T-helper 9 cell (primary cell): ENCODE measurements at places on chromosomes 1 and 21.

GRCh38 chr1:82704393-82704792, 903.7 kb downstream of the ADGRL2 start:
- DNase-seq: no peak

DNA sequence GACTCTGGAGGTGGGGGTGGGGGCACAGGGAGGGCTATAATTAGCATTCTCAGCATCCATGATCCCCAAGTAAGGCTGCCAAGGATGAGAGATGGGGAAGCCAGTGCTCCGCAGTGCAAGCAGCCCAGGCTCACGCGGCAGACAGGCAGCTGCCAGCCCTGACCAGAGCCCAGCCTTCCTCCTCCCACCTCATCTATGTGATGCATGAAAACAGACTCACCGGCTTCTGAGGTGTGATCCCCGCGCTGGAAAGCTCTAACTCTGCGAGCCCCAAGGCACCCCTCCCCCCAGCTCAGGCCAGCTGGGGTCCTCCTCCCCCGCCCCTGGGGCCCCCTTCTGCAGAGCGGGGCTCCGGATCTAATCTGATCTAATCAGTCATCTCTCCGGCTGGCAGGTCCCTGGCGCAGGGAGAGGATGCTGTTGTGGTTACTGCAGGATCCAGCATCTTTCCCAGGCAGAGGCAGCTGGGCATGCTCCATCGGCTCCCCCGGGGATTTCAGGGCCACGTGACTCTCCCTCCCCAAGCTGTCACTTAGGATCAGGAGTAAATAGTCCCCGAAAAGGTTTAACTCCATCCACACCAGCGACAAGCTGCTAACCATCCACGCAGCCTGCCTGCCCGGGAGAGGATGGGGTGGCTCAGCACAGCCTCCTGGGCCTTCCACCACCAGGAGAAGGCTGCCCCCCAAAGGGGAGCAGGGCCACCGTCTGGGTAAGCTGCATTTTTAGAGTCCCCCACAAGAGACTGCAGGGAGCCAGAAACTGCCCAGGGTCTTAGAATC, at the start of gene PLEKHA6:
PLEKHA6 (minus strand) TSS at position 456 of the 782 bp plus-strand sequence. CDS start 86,202 bp downstream, outside the sequence.
- no peak for DNase-seq

GRCh38 chr1:76669624-76670315, 197.5 kb upstream of the ST6GALNAC5 start:
- no peak for DNase-seq

GRCh38 chr1:63982201-63982600, 208.4 kb downstream of the ROR1 start:
- no peak for DNase-seq

DNA sequence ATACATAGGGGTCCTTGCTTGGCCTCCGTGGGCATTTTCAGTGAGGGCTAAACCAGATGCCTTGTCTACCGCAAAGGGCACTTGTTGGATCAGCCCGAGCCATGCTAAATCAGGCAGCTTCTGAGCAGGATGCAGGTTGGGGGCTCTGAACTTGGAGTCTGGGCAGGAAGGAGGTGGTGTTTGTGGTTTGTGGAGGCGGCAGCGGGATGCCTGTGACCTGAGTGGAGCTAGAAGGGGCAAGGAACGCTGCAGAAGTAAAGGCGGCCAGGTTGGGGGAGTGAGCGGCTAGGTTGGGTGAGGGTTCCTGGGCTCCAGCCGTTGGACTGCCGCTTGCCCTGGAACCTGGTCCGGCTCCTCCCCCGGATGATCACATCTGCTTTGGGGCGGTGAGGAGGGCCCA, 183.9 kb downstream of the CAMTA1 start:
- DNase-seq: no peak

DNA sequence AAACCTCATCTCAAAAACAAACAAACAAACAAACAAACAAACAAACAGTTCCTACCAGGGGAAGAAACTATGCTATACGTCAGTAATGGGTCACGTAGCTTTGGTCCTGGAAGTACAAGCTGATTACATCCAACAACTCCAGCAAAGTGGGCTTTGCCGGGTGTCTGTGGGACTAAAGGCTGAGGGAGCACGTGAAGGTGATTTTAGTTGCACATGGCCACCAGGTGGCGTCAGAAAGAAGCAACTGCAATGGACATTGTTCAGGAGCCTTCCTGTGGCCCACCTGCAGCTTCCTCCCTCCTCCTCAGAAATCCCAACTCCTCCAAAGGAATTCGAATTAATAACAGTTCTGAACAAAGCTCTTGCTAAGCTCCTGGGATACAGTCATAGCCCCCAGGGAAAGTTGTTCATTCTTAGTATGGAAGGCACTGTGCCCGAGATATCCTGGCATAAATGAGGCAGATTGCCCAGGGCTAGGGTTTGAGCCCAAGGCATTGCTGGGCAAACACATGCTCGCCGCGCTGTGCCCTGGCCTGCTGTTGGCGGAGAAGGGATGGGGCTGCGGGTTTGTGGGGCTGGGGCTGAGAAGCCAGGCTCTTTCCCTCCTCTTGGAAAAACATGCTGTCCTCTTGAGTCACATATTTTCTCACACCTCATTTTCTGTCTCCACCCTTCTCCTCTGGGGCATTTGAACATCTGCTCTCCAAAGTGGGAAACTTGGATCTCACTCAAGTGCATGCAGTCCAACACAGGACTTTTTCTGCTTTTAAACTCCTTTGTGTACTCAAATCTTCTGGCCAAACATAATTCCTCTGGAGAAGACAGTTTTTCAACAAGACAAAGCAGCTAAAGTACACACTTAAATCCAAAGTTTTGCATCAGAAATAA, 28.6 kb downstream of the AKNAD1 start:
- DNase-seq: peak; percentile 66

- DNase-seq: no peak
These were observed 7.8 kb upstream of the LRRC52 start for GRCh38 chr1:165536016-165536415.

GRCh38 chr1:65904681-65905083, 112.0 kb downstream of the PDE4B start:
- DNase-seq: no peak

- no peak for DNase-seq
These were observed 76.4 kb upstream of the PRMT6 start for GRCh38 chr1:106980121-106980520.

- DNase-seq: no peak
These were observed 65.5 kb downstream of the ERI3 start for GRCh38 chr1:44289530-44289929.

- DNase-seq: no peak
These were observed 108.7 kb upstream of the SYT6 start for GRCh38 chr1:114262337-114262736.

GRCh38 chr1:26142159-26142558, 16.7 kb upstream of the FAM110D start:
- no peak for DNase-seq

GRCh38 chr21:41481191-41481590, 26.8 kb downstream of the TMPRSS2 start:
- DNase-seq: no peak

DNA sequence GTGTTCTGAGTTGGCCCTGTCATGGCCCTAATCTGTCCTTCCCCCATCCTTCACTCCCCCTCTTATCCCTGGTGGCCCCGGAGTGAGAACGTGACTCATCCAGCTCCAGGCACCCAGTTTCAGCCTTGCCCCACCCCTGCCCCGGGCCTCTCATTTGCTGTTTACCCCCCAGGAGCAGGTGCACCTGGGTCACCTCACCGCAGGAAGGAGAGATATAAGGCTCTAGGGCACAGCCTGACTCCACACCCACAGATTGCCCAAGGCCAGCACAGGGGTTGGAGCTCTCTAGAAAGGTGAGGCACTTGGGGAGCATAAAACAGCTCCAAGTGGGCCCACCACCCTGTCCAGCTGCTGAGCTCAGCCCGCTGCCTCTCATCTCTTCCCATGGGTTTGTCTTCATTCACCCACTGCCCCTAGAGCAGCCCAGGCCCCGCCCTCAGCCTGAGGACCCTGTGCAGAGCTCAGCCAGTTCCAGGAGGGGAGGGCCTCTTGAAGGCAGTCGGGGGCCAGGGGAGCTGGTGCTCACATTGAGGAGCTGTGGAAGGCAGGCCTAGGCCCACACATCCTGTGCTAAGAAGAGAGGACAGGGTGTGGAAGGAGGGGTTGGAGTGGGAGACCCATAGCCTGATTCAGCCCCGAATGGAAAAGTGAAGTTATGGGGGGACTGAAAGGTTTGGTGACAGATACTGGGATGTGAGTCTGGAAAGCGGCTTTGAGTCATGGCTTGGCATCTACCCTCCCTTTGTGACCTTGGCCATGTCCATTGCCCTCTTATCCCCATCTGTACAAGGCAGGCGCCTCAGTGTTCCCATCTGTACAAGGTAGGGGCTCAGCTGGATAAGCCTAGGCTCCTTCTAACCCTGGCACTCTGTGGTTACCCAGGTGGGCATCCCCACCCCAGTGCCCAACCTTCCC, 16.1 kb upstream of the GPR37L1 start:
- no peak for DNase-seq

- DNase-seq: no peak
These were observed 62.9 kb downstream of the GADD45A start for GRCh38 chr1:67747671-67748546.

- no peak for DNase-seq
These were observed 4.3 kb upstream of the LCE2B start for GRCh38 chr1:152681616-152682015.

GRCh38 chr1:53442299-53442698, 16.9 kb upstream of the DMRTB1 start:
- DNase-seq: no peak

- no peak for DNase-seq
These were observed 125.3 kb upstream of the CYYR1 start for GRCh38 chr21:26698416-26698815.

DNA sequence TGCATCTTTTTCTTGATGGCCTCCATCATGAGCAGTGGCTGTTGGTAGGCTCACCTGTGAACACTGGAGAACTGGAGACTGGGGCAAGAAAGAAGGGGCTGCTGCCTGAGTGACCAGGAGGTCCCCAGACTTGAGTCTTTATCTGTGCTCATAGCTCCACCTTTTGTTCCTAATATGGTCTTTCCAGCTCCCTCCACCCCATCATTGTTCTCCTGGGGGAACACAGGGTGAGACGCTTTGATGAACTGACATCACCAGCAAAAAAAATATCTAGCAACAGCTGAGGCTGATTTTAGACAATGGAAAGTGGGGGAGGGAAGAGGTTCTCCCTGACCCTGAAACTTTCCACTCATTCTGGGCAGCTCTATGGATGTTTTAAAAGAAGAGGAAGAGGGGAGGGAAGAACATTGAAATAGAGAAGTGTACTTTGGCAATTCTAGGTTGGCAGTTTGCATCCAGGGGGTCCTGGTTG, at the start of gene TPM3:
TPM3 (minus strand) TSS at position 111 of the 472 bp plus-strand sequence; CDS start at position 29, 82 bp downstream.
- DNase-seq: no peak

DNA sequence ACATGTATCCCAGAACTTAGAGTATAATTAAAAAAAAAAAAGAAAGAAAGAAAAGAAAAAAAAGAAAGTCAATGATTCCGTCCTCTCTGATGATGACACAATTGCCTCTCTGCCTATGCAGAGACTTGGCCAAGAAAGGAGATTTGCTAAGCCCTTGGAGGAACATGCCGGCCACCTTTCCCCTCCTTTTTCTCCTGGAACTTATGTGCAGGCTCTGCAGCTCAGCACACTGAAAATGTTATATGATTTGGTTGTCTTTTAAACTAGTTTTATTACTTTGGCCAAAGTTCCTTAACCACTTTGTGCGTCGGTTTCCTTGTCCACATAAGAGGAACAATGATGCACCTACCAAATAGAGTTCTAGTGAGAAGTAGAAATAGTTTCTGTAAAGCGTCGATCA, 111.4 kb upstream of the ZNF644 start:
- no peak for DNase-seq

DNA sequence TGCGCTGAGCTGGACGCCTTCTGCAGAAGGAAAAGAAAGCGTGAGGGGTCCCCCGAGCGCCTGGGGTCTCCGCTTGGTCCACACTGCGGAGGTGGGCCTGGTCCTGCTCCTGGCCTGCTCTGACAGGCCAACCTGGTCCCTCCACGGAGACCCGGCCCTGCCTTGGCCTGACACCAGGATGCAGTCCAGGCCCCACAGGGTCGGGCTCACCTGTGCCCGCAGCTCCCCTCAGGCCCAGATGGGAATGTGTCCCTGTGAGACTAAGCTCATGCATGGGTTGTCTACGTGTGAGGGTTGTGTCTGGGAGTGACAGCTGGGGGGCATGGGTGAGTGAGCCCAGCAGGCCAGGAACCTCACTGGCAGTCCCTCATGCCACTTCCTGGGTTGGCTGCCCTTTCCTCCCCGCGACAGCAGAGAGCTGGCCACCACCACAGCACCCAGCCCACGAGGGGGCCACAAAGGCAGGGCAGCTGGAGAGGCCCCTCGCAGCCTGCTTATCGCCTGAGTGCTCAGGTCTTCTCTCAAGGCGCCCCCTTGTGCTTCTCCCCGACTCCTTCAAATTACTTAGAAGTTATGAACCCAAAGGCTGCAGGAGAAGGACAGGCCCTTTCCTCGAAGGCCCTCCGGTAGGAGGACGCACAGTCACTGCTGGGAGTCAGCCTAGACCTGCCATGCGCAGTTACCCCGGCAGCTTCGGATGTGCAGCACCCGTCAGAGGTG, 41.1 kb downstream of the SLC45A1 start:
- no peak for DNase-seq

- DNase-seq: no peak
These were observed 19.5 kb downstream of the FTCD start for GRCh38 chr21:46135782-46136395.

- DNase-seq: no peak
These were observed 3.0 kb upstream of the SMYD2 start for GRCh38 chr1:214277704-214278635.

DNA sequence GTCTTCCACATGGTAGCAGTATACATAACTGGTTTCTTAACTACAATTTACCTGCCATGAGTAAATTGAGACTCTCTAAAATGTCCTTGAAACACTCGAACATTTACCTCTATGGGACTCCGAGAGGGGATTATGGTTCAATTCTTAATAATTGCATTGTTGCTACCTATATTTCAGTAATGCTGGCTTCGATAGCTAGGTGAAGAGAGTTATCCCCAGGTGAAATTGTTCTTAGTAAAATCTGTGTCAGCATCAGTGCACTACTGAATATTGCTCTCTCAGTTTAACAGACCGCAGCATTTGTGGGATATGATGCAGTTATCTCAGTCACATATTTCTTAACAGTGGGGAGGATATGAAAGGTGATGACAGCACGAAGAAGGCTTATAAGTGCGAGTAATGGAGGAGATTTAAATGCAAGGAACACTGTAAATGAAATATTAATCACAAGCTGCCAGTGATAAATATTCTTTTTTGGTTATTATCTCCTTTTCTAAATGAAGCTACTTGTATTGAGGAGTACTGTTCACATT, 801.9 kb downstream of the BRINP3 start:
- DNase-seq: no peak

GRCh38 chr1:179080866-179081686, 794 bp upstream of the TOR3A start:
- peak; percentile 41 for DNase-seq

- no peak for DNase-seq
These were observed 42.9 kb upstream of the CD53 start for GRCh38 chr1:110829955-110830553.

- no peak for DNase-seq
These were observed 9.0 kb downstream of the FAM20B start for GRCh38 chr1:179034720-179035119.

- DNase-seq: peak; percentile 43
These were observed 9.2 kb upstream of the SFPQ start for GRCh38 chr1:35202048-35202719.

- DNase-seq: no peak
These were observed 976 bp downstream of the SSBP3 start for GRCh38 chr1:54404939-54405897.

GRCh38 chr1:5351366-5351765, 640.9 kb downstream of the NPHP4 start:
- no peak for DNase-seq
